ENCODE measurements at places on chromosomes 7 and 10.
A peak's percentile ranks its signal among the peaks of the same experiment; 100 is the strongest.

DNA sequence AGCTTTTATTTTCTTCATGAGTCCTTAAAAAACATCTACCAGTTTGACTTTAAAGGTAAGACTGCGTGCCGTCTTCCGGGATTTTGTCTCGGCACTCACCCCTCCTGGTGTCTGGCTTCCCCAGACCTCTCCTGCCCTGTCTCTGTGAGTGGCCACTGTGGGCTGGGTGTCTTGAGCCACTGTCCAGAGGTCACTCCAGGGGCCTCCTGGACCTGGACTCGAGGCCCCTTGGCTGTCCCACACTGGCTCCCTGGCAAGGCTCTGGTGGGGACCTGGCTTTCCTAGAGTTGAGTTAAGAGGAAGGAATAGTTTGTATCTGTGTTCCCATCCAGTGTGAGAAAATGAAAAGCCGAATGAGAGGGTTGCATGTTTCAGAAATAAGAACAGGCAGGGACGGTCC lies 95.5 kb downstream of the NKX6-2 start:
- DNase-seq = no peak

DNA sequence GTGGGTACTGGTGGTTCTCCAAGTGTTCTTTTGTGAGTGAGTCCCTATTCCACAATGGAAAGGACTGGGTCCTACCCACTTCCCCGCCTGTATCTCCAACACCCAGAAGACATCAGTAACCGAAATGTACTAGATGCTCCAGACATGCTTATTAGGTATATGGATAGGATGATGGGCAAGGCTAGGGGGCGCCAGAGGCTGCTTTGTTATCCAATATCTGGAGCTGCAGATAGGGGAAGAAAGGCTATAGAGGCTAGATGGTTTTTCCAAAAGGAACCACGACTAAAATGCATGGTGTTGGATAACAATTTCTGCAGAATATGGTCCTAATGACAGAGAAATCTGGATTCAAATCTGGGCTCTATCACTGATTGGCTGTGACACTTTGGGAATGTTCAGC lies 56.2 kb upstream of the TM9SF3 start:
- DNase-seq = peak; percentile 36

DNA sequence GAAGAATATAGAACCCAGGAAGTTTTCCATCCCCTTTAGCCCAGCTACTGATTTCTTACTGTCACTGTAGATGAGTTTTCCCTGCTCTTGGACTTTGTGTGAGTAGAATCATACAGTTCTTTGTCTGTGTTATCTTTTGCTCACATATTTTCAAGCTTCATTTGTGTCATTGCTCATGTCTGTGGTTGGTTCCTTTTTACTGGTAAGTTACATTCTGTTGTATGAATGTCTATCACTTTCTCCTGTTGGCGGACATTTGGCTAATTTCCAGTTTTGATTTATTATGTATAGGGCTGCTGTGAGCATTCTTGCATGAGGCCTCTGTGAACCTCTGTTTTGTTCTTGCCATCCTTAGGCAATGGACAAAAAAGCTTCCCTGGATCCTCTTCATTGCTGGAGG lies 5.3 kb downstream of the GLRX3 start:
- no peak for DNase-seq

- DNase-seq = no peak
Measured at GRCh38 chr7:29859524-29860185, 53.3 kb downstream of the WIPF3 start.

DNA sequence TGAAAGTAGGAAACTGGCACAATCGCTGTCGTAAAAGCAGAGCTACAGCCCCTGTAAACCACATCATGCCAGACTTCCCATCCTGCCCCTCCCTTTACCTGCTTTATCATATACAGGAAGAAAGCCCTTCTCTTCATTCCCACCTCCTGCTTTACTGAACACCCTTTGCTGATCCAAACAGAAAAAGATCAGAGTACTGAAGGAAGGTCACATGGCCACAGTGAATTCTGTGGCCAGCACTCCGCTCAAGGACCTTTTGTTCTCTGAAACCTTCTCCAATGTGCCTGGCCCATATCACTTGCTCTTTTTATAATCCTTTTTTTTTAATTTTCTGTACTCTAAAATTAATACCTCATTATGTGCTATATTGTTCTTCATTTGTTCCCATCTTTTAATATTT lies 108.8 kb upstream of the LRGUK start:
- DNase-seq = no peak

DNA sequence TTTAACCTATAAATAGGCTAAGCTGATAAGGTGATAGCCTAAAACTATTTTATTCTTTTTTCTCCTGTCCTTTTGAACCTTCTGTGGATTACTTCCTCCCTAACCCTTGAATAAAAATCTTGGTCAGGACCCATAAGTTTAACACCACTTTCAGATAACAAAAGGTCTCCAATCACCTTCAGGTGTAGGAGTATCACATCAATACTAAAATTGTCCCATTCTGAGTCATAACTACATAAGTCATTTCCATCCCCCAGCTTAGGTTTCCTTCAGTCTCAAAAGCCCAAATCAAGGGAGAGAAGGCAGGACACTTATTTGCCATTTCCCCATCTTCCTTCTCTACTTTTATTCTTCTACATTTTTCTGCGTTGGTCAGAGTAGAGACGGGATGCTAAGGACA lies 56.9 kb upstream of the WNT16 start:
- no peak for DNase-seq

- DNase-seq = no peak
Measured at GRCh38 chr7:158125721-158126120, 461.9 kb downstream of the PTPRN2 start.

DNA sequence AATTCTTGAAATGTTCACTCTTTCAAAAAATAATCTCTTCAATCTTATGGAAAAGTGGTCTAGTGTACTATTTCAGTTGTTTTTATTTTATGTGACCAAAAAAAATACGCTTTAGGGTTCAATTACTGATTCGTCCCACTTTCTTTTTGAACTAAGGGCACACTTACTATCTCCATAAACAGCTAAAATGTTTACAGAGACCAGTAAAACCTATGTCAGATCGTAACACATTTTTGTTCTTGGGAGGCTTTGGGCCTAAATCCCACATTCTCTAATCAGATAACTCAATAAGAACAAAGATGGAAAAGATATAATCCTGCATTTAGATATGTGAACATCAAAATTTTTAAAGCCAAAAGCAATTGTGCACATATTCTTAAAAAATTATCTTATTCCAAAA lies 29.8 kb upstream of the EPC1 start:
- no peak for DNase-seq

- DNase-seq = no peak
Measured at GRCh38 chr10:14233566-14233965, 97.2 kb downstream of the FRMD4A start.

GRCh38 chr7:128737441-128737840 lies 1.7 kb upstream of the CALU start:
- no peak for DNase-seq

DNA sequence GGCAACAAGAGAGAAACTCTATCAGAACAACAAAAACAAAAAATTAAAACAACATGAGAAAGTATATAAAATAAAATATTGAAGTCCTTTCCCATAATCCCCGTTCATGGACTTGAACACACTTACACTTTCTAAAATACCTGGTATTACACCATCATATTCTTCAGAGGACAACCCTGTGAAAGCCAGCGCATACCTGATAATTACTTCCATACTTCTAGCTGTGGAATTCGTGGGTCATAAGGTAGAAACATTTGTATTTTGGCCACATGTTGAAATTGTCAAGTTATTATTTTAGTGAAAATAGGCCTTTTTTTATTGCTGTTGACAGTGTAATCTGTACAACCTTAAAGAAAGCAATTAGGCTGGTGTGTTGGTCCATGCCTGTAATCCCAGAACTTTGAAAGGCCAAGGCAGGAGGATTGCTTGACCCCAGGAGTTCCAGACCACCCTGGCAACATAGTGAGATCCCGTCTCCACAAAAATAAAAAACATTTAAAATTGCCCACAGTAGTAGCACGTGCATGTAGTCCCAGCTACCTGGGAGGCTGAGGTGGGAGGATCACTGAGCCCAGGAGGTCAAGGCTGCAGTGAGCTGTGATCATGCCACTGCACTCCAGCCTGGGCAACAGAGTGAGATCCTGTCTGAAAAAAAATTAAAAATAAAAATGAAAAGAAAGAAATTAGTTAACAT lies 5.1 kb upstream of the PCGF6 start:
- no peak for DNase-seq

- no peak for DNase-seq
Measured at GRCh38 chr7:43914795-43915194, 8.4 kb upstream of the URGCP start.

- no peak for DNase-seq
Measured at GRCh38 chr10:132551093-132551807, 13.7 kb downstream of the INPP5A start.

Measured in activated CD4-positive, alpha-beta T cell treated with anti-CD3 and anti-CD28 coated beads, Interleukin-2, amount 50 U/mL, for 1 hour (primary cell).